ENCODE measurements at places on chromosomes 12 and 14.

- DNase-seq, result no peak
These were observed 410.0 kb downstream of the RAD51B start for GRCh38 chr14:68229423-68230100.

DNA sequence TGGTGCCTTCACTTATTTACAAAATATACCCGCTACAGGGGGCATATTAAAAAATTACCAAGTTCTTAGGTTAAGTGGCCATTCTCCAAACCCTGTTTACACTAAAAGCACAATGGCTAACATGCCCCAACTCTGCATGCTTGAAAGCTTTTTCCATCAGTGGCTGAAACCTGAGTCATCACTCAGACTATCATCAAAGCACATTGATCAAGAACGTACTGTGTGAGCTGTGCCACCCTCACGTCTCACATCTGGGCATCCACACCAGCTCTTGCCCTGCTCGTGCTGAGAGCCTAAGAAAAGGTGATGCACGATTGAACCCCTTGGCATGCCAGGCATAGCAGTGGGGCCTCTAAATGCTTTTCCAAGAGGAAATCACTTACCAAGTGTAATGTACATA lies 13.2 kb downstream of the AQP6 start:
- DNase-seq, result no peak

- DNase-seq, result no peak
These were observed 265.0 kb downstream of the DUSP6 start for GRCh38 chr12:89087149-89087825.

DNA sequence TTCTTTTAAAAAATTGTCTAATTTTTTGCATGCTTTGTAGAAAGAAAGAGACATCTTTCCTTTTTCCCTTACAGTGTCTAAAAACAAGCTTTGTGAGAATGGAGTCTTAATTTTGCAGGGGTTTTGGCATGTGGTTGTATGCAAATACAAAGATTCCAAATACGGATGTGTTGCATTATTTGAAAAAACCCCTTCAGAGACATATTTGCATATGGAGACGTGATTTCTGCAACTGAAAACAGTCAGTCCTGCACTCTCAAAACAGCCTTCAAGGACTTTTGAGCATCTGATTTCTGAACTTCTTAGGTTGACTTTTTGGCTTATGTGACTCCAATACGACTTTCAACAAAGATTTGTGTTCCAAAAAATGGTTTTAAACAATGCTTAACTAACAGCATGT lies 7.8 kb downstream of the IRAK3 start:
- DNase-seq, result no peak

- no peak for DNase-seq
These were observed 41.3 kb upstream of the TMTC2 start for GRCh38 chr12:82645414-82645813.

DNA sequence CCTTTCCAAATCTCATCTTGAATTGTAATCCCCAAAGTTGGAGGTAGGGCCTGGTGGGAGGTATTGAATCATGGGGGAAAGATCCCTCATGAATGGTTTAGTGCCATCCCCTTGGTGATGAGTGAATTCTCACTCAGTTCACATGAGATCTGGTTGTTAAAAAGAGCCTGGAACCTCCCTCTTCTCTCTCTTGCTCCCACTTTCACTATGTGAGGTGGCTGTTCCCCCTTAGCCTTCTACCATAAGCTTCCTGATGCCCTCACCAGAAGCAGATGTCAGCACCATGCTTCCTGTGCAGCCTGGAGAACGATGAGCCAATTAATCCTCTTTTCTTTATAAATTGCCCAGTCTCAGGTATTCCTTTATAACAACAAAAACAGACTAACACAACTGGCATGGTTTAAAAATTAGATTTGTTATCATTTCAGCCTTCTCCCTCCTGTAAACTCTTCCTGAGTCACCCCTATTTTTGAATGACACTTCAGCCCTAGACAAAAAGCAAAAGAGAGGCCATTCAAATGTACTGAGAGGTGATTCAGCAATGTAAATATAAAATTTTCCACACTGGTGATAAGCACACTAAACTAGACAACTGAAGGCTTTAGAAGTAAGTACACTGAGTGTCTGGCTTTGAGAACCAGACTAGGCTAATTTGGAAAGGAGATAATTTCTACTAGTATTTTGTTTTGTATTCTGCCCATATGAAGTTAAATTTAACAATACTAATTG lies 212.1 kb upstream of the ABCD2 start:
- DNase-seq, result no peak
